ENCODE measurements at places on chromosomes 11 and 22.

DNA sequence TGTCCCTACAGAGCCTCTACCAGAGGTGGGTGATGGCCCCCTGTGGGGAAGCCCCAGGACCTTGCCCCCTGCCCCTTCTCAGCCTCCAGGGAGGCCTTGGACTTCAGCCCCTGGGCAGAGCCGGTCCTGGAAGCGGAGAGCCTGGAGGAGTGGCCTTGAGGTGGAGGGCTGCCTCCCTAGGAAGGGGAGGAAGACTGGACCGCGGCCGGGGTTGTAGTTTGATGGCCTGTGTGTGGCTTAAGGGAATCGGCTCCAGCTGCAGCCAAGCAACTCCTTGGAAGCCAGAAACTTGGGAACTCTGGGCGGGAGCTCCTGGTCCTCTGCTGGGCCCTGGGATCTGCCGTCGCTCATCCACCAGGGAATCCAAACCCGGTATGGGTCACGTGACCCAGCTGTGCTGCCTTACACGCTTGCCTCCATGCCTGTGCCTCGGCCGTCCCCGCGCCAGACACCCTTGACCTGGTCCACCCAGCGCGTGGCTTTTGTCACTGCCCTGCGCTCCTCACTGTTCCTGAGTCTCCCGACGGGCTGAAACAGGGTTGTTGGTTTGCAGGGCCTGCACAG lies 23.5 kb upstream of the ARHGAP8 start:
- DNase-seq: no peak

DNA sequence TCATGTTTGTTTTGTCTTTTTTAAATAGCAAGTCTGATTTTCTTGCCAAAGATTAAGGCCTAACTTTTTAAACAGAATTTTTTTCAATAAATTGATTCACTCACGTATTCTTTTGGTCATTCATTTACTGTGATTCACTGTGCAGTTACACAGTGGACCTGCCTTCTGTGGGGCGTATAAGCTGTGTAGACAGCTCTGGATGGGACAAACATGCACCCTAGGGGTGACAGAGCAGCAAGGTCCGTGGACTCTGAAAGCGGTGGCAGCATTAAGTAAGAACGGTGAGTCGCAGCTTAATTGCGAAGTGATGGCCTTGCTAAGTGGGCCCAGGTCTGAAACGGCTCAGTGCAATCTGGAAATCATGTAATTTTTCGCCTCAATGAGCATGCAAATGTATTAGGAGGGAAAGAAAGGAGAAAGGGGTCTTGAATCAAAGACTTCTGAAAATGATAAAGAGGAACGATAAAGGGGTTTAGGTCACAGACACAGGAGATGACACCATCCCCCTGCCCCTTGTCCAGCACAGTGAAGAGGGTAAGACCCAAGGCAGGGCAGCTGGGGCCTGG lies 113.1 kb downstream of the SPATA19 start:
- no peak for DNase-seq

DNA sequence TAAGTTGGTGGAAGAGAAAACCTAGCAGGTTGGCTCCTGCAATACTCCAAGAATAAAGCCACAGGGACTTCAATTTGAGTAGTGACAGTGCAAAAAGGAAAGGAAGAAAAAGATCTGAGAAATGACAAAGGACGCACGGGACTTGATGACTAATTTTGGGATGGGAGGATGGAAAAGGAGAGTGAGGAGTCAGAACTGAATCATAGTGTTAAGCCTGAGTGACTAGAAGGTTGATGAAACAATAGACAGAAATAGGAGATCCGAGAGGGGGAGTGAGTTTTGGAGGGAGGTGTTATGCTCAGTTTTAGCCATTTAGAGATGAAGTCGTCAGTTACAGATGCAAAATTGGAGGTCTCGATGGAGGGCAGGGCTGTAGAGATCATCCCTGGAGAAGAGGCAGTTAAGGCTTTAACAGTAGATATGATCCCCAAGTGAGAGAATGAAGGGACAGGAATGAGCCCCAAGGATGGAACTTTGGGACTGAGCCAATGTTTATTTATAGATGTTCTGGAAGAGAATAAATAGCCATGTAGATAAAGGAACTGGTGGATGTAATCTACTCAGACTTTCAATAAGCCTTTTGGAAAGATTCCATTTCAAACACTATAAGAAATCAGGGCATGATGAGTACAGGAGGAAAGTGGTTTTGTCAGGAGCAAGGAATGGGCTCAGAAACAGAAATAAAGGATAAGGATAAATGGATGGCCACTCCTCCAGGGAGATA lies 108.9 kb upstream of the NCAM1 start:
- no peak for DNase-seq

- no peak for DNase-seq
Observed at GRCh38 chr11:16924826-16925560, 89.2 kb downstream of the PLEKHA7 start.

DNA sequence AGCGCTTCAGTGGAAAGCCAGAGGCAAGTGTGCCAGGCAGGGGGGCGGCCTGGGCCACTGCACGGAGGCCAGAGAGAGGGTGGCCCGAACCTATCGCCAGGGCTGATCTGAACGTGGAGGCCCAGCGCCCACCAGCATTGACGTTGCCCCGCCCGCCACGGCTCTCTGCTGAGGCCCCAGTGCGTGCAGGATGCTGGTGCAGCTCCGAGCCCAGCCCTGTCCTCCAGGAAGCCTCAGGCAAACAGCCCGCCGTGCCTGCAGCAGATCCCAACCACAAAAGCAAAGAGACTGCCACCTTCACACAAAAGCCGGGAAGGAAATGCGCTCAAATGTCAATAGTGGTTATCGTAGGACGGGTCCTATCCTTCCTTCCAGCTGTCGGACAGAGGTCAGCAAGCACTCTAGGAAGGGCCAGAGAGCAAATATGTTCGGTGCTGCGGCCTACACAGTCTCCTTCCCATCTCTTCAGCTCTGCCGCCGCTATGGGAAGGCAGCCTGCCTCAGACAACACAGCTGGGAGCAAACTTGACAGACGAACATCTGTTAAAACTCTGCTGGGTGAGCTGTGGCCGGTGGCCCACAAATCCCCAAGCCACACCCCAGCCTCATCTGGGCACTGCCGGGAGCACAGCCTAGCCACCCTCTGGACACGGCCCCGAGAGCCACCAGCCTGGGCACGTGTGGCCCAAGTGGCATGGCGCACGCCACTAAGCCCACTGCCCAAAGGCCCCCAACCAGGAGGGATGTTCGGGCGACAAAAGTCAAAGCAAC lies 146.2 kb downstream of the CRYBB2 start:
- no peak for DNase-seq

GRCh38 chr11:8338138-8338537 lies 74.5 kb upstream of the LMO1 start:
- DNase-seq: no peak

DNA sequence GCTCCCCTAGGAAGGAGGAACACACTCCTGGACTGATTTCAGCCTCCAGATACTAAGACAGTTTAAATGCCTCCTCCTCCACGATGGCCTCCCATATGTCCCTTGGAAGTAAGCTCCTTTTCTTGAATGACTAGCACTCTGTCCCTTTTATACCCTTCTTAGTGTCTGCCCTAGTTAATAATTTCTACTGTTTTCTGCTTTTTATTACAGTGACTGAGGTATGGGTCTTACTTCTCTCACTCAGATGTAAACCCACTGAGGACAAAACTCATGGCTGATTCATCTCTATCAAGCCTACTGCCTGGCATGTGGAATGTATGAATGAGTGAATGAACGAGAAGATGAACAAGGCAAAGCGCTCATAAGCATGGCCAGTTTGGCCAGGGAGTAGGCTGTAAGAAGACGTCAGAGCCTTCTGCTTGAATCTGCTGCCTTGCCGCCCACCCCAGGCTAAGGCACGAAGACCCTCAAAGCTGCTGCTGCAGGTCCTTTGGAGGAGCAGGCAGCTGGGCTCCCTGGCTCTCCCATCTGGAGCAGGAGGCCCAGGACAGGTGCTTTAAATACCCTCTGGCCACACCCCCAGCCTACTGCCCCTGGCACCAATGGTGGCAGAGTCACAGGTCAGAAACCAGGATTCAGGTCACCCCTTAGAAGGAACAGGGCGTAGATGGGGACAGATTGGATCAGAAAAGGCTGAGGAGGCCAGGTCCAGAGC lies 8.2 kb upstream of the PGA3 start:
- DNase-seq: no peak

GRCh38 chr11:13030857-13031256 lies 21.7 kb downstream of the RASSF10 start:
- no peak for DNase-seq

DNA sequence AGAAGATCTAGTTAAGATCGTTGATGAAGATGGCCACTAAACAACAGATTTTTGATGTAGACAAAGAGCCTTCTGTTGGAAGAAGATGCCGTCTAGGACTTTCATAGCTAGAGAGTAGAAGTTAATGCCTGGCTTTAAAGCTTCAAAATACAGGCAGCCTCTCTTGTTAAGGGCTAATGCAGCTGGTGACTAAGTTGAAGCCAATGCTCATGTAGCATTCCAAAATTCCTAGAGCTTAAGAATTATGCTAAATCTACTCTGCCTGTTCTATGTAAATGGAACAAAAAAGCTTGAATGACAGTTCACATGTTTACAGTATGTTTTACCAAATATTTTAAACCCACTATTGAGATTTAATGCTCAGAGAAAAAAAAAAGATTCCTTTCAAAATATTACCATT lies 492.6 kb downstream of the CNTN5 start:
- DNase-seq: no peak

- DNase-seq: no peak
Observed at GRCh38 chr11:102302241-102302640, 15.0 kb upstream of the BIRC3 start.

GRCh38 chr11:111792314-111792713 lies 26.1 kb upstream of the PPP2R1B start:
- no peak for DNase-seq

- DNase-seq: no peak
Observed at GRCh38 chr11:35494957-35495490, 30.4 kb downstream of the PAMR1 start.

GRCh38 chr11:109093354-109093753 lies 328.6 kb upstream of the C11orf87 start:
- no peak for DNase-seq

DNA sequence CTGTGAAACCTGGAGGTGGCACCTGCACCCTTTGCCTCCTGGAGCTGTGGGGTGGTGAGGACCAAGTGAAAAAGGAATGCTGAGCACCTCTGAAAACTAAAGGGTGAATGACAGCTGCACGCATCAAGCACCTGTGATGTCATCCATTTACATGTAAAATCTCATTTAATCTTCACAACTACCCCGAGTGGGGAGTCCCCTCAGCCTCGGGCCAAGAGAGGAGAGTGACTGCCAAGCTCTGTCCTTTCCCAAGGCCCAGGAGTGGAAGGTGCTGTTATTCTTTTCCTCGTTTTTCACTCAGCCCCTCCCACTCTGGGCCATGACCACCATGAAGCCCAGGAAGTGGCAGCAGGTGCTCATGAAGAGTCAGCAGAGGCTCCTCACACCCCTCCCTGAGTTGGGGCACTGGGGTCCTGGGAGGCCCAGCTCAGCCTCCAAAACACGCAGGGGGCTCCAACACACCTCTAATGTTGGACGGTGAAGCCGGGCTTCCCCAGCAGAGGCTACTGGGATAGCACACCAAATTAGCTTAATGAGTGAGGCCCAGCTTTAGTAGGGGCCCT lies 35.7 kb downstream of the NECTIN1 start:
- DNase-seq: no peak

DNA sequence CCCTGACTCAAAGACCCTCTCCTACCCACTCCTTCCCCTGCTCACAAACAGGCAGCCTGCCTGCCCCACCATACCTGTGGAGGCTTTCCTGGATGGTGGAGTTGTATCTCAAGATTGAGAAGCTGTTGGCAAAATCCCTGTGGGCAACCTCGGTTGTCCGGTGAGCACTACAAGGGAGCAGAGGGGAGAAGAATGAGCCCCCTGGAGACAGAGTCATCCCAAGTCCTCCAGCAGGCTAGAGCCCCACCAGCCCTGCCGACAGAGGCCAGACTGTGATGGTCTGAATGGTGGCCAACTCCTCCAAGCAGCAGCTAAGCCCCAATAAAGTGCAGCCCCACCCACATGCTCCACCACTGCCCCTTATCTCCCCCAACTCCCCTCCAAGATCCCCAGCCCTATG lies 17.5 kb downstream of the TMPRSS13 start:
- DNase-seq: no peak

DNA sequence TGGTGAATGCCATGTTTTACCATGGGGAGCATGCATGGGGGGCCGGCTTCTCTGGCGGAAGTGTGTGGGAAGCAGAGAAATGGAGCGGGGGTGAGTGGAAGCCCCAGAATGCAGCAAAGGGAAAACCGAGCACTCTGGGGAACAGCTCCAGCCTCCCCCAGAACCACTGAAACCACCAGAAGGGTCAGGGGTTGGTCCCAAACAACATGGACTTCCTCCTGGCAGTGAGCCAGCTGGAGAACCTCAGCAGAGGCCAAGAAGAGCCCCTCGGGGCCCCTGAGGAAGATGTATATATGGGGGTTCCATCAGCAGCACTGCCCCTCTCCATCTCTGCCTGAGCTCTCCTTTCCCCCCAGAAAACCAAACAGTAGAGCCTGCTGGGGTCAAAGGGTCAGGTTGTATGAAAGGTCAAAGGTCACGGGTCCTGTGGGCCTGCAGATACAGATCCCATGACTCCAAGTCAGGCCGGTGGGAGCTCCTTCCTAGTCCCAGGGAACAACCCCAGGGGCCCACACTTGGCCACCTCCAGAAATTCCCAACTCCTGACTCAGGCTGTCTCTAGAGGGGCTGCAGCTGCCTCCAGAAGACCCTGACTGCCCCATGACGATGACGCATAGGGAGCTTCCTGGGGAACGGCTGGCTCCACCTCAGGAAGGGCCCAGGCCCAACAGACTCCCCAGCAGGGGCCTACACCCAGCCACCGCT lies 48.5 kb upstream of the TIMP3 start:
- no peak for DNase-seq

GRCh38 chr11:88117281-88117858 lies 57.9 kb downstream of the RAB38 start:
- no peak for DNase-seq

DNA sequence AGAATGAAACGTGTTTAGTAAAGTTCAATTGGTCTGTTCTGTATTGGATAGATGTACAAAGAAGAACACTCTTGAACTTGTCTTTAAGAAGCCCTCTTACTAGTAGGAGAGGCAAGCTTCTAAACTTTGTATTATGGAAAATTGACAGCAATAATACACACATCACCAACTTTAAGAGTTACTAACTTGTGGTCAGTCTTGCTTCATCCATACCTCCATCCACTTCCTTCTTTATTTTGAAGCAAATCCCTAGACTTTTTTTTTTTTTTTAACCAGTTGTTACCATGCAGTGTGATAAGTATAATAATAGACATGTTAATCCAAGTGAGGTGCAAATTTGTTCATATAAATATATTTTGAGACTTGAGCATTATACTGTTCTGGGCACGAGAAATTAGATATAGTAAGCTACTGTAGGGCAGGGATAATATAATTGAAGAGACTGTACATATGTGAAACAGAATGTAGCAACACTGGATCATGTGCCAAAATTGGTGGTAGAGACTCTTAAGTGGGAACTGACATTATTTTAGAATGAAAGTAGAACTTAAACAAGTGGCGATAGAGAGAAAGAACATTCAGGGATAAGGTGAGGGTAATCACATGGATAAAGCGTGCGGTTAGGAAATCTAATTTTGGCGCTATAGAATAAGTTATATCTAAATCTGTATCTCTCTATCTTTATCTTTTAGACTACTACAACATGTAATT lies 6.5 kb downstream of the FAR1 start:
- DNase-seq: no peak

All from NCI-H1436 treated with DMSO at 0.1 percent for 48 hours (cell line).